ENCODE measurements at places on chromosomes 6 and 20. TPM values are rescaled to one million over a fixed set of nuclear protein-coding genes. Genes with fewer than 3 reads are reported as not detected.

Gene ZNF391
- 6.0 TPM for polyA plus RNA-seq

DNA sequence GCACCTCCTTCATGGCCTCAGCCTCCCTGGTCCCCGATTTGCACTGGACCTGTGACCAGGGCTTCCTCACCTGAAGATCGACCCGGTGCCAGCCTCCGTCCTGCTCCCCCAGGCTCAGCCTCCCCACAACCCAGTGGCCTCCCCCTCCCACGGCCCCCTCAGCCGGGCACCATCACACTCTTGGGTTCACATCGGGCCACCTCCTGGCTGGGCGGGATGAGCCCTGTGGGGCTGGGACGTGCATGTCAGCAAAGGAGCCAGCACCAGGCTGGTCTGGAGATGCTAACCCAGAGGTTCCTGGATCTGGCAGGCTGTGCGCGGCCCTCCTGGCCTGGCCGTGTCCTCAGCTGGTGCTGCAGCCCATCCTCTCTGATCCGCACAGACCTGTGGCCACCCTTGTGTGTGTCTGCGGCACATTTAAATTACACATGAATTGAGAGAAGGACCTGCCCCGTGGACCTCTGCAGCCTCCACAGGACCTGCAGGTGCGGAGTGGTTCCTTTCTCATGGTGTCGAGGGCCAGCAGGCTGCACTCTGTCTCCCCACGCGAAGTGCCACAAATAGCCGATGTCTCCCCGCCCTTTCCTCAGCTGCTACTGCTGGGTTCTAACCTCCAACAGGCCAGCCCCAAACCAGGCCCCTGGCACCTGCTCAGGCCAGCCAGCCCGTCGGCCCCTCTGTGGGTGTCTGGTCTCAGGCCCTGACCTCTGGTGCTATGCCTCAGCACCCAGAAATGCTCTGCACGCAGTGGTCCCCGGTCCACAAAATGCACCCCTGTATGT, 237.5 kb downstream of the ERMARD start:
- no peak for DNase-seq

DNA sequence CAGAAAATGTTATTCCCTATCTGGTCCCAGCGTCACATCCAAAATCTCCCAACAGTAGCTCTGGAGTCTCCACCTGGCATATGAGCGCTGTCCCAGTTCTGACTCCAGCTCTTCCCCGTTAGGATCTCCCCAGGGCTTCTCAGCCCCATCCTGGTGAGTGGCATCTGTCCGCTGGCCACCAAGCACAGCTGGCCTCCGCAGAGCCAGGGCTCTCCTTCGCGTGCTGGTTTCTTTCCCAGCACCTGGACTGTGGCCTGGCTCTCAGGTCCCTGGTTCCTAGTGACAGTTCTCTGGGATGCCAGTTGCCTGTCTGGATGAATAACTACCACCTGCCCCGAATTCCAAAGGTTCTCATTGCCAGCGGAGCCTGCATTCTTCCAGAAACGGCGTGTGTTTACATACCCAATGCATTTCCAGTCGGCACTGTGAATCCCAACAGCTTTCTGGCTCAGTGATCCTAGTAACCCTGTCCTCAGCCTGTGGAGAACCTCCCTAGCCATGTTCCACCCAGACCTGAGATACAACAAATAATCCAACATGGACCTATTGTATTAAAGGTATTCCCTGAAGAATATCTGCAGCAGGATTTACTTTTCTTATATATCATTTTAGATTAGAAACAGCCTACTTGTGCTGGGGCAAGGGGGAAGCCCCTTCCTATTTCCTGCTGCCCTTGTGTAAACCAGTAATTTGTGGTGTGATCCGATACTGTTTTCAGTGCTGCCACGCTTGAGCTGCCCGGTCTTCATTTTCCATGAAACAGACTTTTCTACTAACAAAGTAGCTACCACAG, 69.9 kb upstream of the PDE10A start:
- no peak for DNase-seq

DNA sequence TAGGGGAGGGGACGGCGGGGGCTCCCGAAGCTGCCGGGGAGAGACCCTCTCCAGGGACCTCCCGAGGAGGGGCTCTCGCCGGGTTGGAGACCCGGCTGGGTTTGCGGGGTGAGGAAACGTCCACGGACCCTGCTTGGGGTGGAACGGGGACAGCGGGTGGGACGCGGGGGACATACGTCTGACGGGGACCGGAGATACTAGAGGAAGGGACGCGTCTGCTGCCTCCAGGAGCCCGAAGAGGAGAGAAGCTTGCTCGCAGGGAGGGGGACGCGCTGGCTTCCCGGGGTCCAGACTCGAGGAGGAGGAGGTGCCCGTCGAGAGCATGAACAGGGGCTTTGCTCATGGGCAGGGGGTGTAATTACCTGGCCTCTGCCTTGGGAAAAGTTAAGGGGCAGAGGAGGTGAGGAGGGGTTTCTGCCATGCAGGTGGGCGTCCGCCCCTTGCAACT, 593 bp downstream of the DNMT3B start:
- DNase-seq: no peak

DNA sequence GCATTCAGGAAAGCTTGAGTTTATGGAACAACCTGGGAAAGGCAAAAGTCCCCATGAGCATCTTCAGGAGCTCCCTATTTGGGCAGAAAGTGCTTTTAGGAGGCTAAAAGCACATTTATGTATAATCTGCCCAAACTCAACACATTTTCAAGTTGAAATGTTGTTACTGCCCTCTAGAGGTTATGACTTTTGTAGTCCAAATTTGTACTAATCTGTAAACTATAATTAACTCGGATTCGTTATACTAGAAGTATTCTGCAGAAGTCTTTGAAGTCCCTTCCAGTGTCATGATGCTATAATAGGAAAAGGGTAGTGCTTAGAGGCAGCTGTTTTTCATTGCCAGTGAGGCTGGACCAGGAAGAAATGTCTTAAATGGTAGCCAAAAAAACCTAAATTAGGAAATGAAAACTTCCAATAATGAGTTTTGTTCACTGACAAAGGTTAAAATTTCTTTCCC, 44.8 kb upstream of the EMILIN3 start:
- no peak for DNase-seq

- no peak for DNase-seq
Measured at GRCh38 chr6:135647521-135647920, 150.0 kb upstream of the AHI1 start.

Gene PI3
- 0.30 TPM for polyA plus RNA-seq

GRCh38 chr6:121436960-121437850, 1.8 kb downstream of the GJA1 start:
- DNase-seq: peak; percentile 69

GRCh38 chr20:61953037-61954021, 112.4 kb downstream of the TAF4 start:
- peak; percentile 26 for DNase-seq

Gene RAB5IF
- polyA plus RNA-seq: 29.6 TPM

GRCh38 chr6:21666201-21666691, 72.7 kb downstream of the SOX4 start:
- peak; percentile 75 for DNase-seq

DNA sequence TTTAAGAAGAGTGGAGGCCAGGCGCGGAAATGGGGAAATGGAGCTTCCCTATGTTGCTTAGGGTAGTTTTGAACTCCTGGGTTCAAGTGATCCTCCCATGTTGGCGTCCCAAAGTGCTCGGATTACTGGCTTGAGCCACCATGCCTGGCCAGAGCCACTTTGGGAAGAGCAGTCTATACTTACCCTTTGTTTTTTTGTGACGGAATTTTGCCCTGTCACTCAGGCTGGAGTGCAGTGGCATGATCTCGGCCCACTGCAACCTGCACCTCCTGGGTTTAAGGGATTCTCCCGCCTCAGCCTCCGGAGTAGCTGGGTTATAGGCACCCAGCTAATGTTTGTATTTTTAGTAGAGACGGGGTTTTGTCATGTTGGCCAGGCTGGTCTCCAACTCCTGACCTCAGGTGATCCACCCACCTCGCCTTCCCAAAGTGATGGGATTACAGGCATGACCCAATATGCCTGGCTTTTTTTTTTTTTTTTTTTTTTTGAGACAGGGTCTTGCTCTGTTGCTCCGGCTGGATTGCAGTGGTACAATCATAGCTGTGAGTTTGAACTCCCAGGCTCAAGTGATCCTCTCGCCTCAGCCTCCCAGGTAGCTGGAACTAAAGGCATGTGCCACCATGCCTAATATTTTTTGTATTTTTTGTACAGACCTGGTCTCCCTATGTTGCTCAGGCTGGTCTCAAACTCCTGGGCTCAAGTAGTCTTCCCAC, 18.0 kb downstream of the PPP1R10 start:
- DNase-seq: no peak

GRCh38 chr20:1979106-1979778, 14.6 kb downstream of the PDYN start:
- DNase-seq: no peak

DNA sequence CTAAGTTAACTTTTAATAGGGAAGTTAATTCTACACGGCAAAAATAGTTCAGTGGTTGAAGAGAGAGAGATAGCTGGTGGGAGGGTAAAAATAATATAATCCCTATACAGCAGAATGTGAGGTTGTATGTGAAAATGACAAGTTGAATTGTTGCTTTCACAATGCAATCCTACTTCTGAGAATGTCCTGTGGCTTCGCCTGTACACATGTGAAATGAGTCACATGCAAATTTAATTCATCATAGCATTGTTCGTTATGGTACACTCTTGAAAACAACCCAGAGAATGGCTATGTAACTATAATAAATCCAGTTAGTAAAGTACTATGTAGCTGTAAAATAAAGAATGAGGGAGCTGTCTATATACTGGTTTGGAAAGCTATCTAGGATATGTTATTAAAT, 46.0 kb upstream of the HINT3 start:
- DNase-seq: no peak

Gene MUC22
- polyA plus RNA-seq: not detected

- no peak for DNase-seq
Measured at GRCh38 chr20:48153103-48153502, 367.8 kb upstream of the SULF2 start.

DNA sequence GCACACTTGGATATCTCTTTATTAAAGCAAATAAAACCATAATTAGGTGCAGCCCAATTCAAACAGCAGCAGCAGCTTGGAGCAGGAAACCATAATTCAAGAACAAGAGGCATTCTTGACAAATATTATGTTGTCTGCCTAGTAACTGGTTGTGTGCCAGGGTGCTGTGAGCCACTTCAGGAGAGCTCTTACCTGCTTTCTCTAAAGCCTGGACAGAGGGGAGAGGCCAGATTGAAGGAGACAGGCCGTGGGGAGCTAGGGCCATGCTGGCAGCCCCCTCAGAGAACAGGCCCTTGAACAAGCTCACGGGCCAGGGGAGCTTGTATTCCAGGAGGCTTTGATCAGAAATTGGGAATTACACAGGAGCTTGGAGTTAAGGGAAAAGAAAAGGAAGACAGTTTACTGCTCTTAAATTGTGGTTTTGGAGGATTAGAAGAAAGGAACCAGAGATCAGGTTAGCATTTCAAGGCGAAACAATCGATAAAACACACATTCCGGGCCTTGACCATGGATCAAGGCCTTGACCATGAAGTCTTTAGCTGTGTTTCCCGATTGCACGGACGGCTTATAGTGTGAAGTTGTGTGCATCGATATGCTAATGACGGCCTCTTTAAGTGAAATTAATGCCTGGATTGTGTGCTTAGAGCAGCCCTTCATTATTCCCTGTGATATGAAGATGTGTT, 69.8 kb upstream of the NKX2-2 start:
- no peak for DNase-seq

Gene TFB1M
- polyA plus RNA-seq: 9.6 TPM

DNA sequence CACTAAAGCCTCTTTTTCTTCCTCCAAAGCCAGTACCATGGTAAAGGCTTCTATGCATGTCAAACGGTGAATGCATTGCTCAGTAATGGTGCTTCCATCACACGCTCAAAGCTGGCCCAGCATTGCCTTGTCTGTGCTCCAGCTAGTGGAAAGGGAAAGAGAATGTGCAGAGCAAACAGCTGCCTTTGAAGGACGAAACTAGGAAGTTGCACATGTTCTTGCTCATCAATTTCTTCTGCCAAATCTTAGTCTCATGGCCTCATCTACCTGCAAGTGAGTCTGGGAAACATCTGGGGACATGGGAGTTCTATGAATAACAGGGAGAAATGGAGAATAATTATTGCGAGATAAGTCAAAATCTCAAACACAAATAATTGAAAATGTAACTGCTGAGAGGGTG, 216.5 kb upstream of the SSTR4 start:
- DNase-seq: no peak

GRCh38 chr6:404685-405423, 13.3 kb downstream of the IRF4 start:
- no peak for DNase-seq

DNA sequence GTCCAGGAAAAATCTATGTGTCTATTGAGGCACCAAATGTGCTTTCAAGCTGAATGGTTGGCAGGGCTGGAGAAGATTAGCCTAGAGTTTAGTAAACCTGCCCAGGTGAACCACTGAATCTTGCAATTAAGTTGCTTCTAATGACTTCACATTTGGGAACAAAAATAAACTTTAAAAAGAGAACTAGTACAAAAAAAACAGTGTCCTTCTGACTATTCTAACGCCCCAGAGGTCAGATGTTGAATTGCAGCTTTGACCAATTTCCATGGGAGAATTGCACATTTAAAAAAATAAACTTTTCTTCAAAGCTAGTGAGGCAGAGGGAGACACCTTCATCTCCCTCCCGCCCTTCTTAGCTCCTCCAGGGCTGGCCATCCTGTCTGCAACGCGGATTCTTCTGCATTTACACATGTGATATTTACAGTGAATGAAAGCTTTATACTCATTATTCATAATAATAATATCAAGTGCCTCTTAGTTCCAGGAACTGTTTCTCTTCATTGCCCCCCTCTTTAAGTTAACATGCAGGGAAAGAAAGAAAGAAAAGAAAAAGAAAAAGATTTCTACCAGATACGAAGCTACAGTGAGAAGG, 270.2 kb downstream of the SMOC2 start:
- no peak for DNase-seq

- no peak for DNase-seq
Measured at GRCh38 chr6:128413291-128413690, 107.1 kb downstream of the PTPRK start.

Gene FAM162B
- polyA plus RNA-seq: 11.6 TPM

Gene LAMA4
- polyA plus RNA-seq: 32.3 TPM

GRCh38 chr6:122405417-122405816, 6.0 kb downstream of the HSF2 start:
- DNase-seq: no peak

GRCh38 chr6:142271476-142271875, 30.3 kb upstream of the ADGRG6 start:
- DNase-seq: no peak

- DNase-seq: no peak
Measured at GRCh38 chr6:71292001-71292400, 3.4 kb downstream of the OGFRL1 start.

DNA sequence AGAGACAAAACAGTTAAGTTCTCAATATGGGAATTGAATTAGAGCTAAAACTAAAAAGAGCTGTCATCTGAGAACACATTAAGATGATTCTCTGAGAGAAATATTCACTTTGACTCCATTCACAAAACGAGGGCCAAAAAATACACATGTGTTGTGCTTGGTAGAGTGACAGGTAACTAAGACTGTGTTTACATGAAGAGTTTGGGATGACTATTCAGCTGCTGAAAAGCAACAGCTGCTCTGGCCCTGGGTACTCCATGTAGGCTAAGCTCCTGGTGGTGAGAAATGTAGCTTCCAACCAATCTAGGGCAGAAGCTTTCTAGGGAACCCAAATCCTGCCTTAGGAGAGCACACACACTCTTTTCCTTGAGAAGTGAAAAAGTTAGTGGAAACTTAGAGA, 184.5 kb downstream of the COL21A1 start:
- no peak for DNase-seq

Gene DDAH2
- 127 TPM for polyA plus RNA-seq

All from ovary (tissue), 10 donors.